ENCODE measurements at places on chromosomes 11 and 22.

DNA sequence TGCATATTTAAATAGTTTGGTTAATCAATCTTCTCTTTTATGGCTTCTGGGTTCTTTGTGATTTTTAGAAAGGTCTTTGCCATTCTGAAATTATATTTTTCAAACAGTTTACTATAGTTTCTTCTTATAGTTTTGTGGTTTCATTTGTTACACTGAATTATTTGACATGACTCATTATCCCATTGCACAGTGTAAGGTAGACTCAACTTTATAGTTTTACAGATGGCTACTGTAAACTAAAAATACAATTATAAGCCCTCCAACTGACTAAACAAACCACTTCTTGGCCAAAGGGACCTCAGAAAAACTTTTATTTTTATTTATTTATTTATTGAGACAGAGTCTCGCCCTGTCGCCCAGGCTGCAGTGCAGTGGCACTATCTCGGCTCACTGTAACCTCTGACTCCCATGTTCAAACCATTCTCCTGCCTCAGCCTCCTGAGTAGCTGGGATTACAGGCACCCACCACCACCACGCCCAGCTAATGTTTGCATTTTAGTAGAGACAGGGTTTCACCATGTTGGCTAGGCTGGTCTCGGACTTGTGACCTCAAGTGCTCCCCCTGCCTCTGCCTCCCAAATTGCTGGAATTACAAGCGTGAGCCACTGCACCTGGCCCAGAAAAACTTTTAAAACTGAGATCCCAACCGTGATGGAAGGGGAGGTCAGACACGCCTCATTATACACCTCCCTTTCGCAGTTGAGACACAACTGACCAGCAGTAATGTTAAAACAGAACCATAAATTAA lies 14.1 kb upstream of the RAC2 start:
- no peak for DNase-seq

- DNase-seq: no peak
These were observed 89.5 kb upstream of the KCNQ1OT1 start for GRCh38 chr11:2789331-2789730.

DNA sequence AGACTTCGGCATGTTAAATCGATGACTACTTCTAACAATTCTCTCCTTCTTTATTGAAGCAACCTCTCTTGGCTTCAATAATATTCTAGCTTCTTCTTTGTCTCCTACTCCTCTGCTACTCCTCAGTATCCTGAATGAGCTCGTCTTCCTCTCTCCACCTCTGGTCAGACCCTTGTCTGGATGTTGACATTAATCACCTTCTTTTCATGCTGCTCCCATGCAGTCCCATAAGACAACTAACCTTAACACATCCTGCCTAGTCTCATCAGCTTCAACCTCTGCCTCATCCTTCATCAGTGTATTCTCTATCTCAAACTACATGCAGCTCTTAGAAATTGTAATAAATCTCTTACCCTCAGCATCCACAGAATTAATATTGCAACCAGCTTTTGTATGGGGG lies 695.6 kb downstream of the CNTN5 start:
- no peak for DNase-seq

DNA sequence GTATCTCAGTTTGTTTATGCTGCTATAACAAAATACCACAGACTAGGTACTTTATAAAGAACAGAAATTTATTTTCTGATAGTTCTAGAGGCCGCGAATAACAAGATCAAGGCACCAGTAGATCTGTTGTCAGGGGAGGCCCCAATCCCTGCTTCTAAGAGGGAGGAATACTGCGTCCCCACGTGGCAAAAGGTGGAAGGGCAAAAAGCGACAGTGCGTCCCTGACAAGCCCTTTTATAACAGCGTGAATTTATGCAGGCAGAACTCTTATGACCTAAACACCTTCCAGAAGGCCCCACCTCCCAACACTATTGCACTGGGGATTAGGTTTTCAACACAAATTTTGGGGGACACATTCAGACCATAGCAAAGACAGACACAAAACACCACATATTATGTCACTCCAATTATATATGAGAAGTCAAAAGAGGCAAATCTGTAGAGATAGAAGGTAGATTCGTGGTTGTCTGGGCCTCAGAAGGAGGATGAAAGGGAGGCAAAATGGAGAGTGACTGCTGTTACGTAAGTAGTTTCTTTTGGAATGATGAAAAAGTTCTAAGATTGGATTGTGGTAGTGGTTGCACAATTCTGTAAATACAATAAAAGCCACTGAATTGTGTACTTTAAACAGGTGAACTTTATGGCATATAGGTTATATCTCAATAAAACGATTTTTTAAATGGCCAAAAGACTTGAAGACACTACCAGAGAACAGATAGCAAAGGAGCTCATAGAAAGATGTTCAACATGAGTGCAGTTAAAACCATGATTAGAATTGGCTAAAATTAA lies 30.1 kb upstream of the TNRC6B start:
- no peak for DNase-seq

DNA sequence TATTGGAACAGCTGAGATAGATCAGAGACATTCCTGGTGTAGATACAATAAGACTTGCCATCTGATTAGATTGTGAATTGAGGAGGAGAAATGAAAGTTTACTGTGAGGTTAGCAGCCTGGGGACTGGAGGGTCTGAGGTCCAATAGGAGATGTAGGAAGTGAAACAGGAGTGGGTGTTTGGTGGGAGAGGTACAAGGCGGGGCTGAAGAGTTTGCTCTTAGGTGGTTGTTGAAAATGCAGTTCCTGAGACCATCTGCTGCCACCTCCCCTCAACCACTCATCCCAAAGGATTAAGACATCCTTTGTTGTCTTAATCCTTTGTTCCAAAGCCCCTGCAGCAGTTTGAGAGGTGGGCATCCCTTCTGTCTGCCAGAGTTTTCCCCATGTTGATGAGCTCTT lies 14.8 kb downstream of the PIWIL4 start:
- DNase-seq: no peak

DNA sequence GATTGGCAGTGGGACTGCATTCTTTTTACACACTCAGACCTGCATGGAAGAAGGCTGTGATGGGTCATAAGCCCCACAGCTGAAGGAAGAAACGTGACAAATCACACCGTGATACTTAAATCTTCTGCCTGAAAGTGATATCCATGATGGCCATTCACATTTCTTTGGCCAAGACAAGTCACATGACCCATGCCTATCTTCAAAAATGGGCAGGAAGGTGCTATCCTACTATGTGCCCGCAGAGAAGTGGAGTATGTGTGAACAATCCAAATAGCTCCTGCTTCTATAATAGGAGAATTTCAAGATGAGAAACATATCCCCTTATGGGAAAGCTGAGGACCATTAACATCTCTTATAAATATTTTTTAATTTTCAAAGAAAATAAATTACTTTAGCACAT lies 56.6 kb upstream of the TEAD1 start:
- no peak for DNase-seq

DNA sequence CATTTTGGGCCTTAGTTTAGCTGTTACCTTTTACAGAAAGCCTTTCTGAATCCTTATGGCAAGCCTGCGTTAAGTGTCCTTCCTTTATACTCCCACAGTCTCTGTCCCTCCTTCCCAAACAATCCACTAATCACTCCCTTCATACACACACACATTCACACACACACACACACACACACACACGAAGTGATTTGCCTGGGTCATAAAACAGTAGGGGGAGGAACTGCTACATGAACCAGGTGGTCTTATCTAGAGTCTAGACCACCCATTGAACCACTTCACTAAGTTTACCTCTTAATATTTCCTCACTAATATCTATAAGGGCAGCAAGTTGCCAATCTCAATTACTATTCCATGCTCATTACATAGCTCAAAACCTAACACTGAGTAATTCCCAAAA lies 196.7 kb upstream of the GUCY1A2 start:
- DNase-seq: no peak

GRCh38 chr11:112307616-112308015 lies 47.0 kb upstream of the PLET1 start:
- DNase-seq: no peak

- DNase-seq: no peak
These were observed 6.7 kb downstream of the PHOX2A start for GRCh38 chr11:72237112-72237931.

DNA sequence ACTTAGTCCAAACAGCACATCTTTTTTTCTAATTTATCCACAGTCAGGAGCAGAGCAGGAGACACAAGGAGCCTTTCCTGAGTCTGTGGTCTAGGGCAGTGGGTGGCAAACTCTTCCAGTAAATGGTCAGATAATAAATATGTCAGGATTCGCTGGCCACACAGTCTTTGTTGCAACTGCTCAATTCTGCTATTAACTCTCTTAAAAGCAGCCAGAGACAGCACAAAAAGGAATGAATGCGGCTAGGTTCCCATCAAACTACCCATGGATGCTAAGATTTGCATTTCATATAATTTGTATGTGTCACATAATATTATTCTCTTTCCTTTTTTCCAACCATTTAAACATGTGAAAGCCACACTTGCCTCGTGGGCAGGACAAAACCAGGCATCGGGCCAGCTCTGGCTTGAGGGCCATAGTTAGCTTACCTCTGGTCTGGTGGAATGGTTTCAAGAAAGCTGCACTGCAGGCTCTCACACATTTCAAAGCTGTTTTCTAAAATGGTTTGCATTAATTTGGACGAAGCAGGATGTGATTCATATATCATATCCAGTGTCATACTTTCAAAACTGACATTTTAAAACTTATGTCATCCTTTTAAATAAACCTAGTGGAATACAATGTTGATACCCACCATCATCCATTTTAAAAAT lies 64.7 kb upstream of the CD5 start:
- no peak for DNase-seq

DNA sequence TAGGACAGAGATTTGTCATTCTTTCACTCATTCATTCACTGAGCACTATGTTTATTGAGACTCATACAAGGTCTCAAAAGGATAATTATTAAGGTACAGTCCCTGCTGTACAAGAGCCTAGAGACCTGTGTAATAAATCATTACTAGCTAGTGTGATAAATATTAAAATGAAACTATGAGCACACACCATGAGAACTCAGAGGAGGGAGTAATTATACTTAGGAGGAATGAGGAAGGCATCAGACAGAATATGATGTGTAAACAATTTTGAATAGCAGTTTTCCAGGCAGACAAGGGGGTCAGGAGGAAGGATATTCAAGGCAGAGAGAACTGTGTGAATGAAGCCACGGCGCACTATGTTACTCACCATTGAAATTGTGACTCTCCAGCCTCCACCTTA lies 300.8 kb upstream of the ISX start:
- DNase-seq: no peak

DNA sequence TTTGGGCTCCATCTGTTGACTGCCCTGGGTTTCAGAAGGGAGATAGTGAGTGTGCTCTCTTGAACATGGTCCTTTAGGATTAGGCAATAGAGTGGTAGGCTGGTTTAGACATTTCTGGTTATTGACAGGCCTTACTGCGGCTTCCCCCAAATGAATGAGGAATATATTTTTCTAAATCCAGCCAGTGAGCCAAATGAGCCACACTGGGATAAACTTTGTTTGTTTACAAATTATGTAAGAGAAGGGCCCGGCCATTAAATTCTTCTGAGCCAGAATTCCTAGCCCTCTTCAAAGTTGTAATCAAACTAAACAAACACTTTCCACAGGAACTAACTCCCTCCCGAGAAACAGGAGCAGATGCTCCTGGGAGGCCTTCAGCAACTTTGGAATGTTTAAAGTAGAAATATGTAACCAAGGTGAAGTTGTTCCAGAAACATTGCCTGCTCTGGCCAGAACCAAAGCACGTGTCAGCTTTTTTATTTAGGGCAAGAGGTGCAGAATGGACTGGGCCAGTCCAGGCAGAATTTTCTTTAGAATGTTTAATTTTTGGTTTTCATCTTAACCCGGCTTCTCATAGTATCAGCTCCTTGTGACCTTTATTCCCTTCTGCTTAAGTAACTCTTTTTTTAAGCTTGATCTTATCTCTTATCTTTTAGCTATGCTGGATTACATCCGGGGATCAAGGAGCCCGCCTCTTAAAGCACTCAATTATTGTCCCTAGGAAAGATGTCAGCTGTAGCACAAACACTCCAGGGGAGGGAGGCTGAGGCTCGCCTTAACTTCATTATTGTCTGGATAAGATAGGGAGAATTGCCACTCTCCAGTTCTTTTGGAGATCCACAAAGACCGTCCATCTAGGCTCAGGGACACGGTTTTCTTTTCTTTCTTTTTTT lies 28.7 kb downstream of the ZNRF3 start:
- DNase-seq: no peak

All from NCI-H1436 treated with DMSO at 0.1 percent for 48 hours (cell line).